ENCODE measurements at places on chromosomes 2 and 18. TPM values are rescaled to one million over a fixed set of nuclear protein-coding genes. Genes with fewer than 3 reads are reported as not detected.

The EMILIN1 gene
- polyA plus RNA-seq: 0.61 TPM

The CDH19 gene
- not detected for polyA plus RNA-seq

The SLC4A3 gene
- polyA plus RNA-seq: not detected

The EN1 gene
- polyA plus RNA-seq: not detected

The EPB41L3 gene
- polyA plus RNA-seq: 0.39 TPM

The HMSD gene
- not detected for polyA plus RNA-seq

The PXDN gene
- 0.16 TPM for polyA plus RNA-seq

The GAREM1 gene
- not detected for polyA plus RNA-seq

The GKN1 gene
- not detected for polyA plus RNA-seq

The RAB6D gene
- polyA plus RNA-seq: not detected

The MYOM1 gene
- 2.4 TPM for polyA plus RNA-seq

The EFHD1 gene
- polyA plus RNA-seq: 0.73 TPM

The IL36A gene
- not detected for polyA plus RNA-seq
